ENCODE measurements at places on chromosomes 5 and 9. TPM values are rescaled to one million over a fixed set of nuclear protein-coding genes. Genes with fewer than 3 reads are reported as not detected.

Gene SNCB
- not detected for total RNA-seq

Gene FGF1
- 0.94 TPM for total RNA-seq

Gene SLC25A2
- not detected for total RNA-seq

Gene BTNL3
- total RNA-seq: not detected

Gene C1QTNF2
- total RNA-seq: 1.4 TPM

Gene IFNA13
- total RNA-seq: not detected

Gene KCNV2
- not detected for total RNA-seq

Gene PCDHGB7
- total RNA-seq: 20.0 TPM

Gene RGS7BP
- 5.2 TPM for total RNA-seq

Gene SPINK13
- total RNA-seq: not detected

Gene CTNND2
- total RNA-seq: 1.3 TPM

Gene SHOC1
- total RNA-seq: not detected

Gene QRFP
- total RNA-seq: not detected

Gene EPB41L4A
- total RNA-seq: 3.8 TPM

Gene ITK
- total RNA-seq: 1.7 TPM

Gene SELENOP
- total RNA-seq: 599 TPM

Gene ARHGEF39
- 0.36 TPM for total RNA-seq

Gene PCDHGC5
- 1.6 TPM for total RNA-seq

Gene PFN3
- total RNA-seq: not detected

Gene NSG2
- not detected for total RNA-seq

Gene FAM221B
- not detected for total RNA-seq

Gene ANKRA2
- total RNA-seq: 22.9 TPM

Gene ZNF883
- total RNA-seq: 3.0 TPM

Gene KCNMB1
- 2.0 TPM for total RNA-seq

Gene C1QTNF3
- total RNA-seq: 4.8 TPM

Gene MCCC2
- 26.8 TPM for total RNA-seq

Gene GPR150
- total RNA-seq: not detected

Gene SMU1
- 24.2 TPM for total RNA-seq

Gene CFAP90
- 1.7 TPM for total RNA-seq

Gene LRRC19
- total RNA-seq: not detected

Gene PJA2
- 101 TPM for total RNA-seq

Gene NMUR2
- total RNA-seq: not detected

Gene FSTL4
- not detected for total RNA-seq

Gene CDX1
- 0.58 TPM for total RNA-seq

Gene OGN
- 101 TPM for total RNA-seq

Gene DOK3
- 2.5 TPM for total RNA-seq

Gene FAM151B
- 2.4 TPM for total RNA-seq

Gene FPGS
- total RNA-seq: 154 TPM

Gene PTGER4
- total RNA-seq: 0.80 TPM

Gene PRRT1B
- not detected for total RNA-seq

Gene GMCL2
- not detected for total RNA-seq

Gene PTGDS
- 5.8 TPM for total RNA-seq

Gene CER1
- total RNA-seq: not detected

Gene IQGAP2
- 11.8 TPM for total RNA-seq

Gene PLEKHG4B
- 1.8 TPM for total RNA-seq

Gene ZFYVE16
- total RNA-seq: 29.9 TPM

Gene IL3
- not detected for total RNA-seq

Gene LHX6
- 2.1 TPM for total RNA-seq

Gene EFCAB9
- not detected for total RNA-seq

Gene SPINK7
- not detected for total RNA-seq

Gene ADAMTSL1
- 4.9 TPM for total RNA-seq

Gene CCDC192
- total RNA-seq: 1.1 TPM

Gene HTR1A
- 1.7 TPM for total RNA-seq

Gene IFNA21
- not detected for total RNA-seq

Gene CATSPER3
- total RNA-seq: 0.63 TPM

Measured in ovary (tissue), 10 donors.